HFFc6 (cell line): ENCODE measurements at places on chromosomes 1 and 21.

DNA sequence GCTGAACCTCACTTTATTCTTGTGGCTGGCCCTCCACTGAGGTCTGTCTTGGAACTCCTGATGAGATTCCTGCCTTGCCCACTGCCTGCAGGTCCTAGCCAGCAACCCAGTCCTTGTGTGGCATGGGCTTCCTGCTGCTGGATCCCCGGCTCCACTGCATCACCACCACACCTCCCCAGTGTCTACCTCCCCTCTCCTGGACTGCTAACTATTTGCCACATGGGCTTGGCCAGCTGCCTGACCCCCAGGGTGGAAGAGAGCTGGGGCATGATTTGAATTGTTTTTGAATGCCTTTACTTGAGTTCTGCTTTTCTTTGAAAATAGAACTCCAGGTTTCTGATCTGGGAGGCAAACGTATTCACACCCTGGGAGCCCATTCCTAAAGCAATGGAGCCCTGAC, 41.2 kb downstream of the SPAG17 start:
- DNase-seq = no peak

DNA sequence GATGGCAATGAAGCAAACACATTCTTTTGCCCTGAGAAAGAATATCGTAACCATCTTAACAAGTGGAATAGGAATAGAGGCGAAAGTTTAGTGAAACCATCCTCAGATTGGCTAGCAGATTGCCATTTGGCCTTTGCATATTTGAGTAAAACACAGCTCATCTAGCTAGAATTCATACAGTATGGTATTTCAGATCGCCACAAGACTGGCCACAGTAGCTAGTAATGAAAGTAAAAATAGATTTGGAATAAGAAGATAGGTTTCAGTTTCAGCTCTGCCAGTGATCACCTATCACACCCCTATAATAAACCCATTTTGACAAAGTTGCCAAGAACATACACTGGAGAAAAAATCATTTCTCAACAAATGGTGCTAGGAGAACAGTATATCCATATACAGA, 294.9 kb downstream of the LRRIQ3 start:
- no peak for DNase-seq

DNA sequence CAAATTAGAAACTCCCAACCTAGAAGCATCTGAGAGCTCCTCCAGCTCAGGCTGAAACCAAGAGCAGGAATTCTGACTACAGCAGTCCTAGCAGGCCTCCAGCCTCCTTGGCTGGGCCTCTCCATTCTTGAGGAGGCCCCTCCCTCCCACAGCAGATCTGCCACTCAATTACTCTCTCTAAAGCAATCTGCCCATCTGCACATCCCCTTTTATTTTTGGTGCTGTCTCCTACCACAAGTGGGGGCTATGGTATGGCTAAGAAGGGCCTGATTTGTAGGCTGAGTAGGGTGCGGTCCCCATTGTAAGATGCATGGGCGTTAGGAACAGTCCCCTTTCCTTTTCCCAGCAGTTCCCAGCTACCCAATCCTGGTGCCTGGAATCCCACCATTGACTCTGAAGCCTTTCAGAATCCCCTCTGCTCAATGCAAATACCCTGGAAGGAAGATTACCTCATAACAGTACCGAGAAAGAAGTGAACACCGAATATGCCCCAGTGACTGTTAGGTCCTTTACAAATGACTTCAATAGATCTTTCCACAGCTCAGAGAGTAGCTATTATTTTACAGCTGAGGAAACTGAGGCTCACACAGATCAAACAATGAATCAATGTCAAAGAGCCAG, 11.6 kb upstream of the TTC39A start:
- no peak for DNase-seq

- no peak for DNase-seq
Observed at GRCh38 chr21:41979751-41980369, 26.0 kb upstream of the C2CD2 start.

DNA sequence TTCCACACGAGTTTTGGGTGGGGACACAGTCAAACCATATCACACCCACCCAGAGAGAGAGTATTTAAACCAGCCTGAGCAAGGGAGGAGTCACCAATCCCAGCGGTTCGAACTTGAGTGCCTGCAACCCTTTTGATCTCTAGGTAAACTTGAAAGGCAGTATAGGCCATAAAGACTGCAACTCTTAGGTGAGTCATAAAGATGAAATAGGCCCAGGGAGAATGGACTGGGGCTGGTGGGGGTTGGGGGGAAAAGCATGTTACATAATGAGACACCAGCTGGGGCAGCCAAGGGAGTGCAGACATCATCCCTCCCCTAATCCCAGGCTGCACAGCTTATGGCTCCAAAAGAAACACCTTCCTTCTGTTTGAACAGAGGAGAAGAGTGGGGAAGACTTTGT, 99.8 kb upstream of the LHX8 start:
- DNase-seq = no peak

DNA sequence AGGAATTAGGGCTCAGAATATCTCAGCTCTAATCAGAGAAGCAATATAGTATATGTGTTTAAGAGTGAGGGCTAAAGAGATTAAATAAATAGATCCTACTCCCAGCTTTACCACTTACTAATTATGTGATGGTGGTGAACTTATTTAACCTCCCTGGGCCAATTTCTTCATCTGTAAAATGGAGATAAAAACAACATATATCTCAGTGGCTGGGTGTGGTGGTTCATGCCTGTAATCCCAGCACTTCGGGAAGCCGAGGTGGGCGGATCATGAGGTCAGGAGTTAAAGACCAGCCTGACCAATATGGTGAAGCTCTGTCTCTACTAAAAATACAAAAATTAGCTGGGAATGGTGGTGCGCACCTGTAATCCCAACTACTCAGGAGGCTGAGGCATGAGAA, 135.2 kb downstream of the SLC44A5 start:
- DNase-seq = no peak

GRCh38 chr1:228278432-228278941, 70.6 kb downstream of the OBSCN start:
- DNase-seq = no peak

- DNase-seq = no peak
Observed at GRCh38 chr1:111706921-111707320, 32.3 kb downstream of the INKA2 start.

GRCh38 chr1:162732566-162733335, 57.8 kb upstream of the HSD17B7 start:
- no peak for DNase-seq

DNA sequence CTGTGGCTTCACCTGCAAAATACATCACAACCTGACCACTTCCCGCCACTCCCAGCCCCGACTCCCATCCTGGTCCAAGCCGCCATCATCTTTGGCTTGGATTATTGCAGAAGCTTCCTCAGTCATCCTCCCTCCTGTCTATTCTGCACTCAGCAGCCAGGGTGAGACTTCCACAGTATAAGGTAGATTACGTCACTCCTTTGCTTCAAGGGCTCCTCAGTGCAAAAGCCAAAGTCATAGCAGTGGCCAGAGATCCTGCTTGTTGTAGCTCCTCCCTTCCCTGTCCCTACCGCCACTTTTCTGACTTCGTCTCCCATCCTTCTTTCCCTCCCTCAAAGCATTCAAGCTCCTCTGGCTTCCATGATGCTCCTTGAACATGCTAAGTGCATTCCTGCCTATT, 152.8 kb downstream of the GRIK3 start:
- no peak for DNase-seq

DNA sequence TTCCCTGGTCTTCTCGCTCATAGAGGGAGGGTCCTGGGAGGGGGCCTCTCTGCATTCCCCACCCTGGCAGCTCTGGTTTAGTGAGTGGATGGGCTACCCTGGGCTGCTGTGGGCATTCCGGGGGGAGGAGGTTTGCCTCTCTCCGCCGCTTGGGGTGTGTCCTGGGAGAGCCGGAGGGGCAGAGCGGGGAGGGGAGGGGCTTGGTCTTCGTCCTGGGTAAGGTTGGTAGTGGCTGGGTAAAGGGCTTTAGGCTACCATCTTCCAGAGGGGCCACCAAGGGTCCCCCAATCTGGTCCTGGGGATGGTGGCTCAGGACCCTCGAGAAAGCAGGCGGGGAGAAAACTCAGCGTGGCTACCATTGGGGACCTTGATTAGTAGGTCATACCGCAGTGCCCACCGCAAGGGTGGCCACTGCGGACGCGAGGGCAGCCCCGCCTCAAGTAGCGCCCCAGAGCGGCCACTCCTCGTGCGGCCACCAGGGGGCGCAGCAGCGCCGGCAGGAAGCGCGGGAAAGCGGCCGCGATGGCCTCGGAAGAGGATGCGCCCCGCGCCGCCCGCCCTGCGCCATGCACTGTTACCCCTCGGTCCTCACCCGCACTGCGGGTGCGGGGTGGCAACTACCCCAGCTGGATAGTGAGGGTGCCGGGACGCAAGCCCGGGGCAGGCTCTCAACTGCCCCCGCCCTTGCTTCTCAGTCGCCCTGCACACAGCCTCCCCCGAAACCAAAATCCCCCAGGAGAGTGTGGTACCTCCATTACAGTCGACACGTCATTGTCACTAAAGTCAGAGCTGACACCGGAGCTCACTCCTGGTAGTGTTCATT, 44.1 kb upstream of the SLC25A33 start:
- no peak for DNase-seq

GRCh38 chr21:38920631-38921398, 115.1 kb downstream of the ETS2 start:
- peak; percentile 71 for DNase-seq

DNA sequence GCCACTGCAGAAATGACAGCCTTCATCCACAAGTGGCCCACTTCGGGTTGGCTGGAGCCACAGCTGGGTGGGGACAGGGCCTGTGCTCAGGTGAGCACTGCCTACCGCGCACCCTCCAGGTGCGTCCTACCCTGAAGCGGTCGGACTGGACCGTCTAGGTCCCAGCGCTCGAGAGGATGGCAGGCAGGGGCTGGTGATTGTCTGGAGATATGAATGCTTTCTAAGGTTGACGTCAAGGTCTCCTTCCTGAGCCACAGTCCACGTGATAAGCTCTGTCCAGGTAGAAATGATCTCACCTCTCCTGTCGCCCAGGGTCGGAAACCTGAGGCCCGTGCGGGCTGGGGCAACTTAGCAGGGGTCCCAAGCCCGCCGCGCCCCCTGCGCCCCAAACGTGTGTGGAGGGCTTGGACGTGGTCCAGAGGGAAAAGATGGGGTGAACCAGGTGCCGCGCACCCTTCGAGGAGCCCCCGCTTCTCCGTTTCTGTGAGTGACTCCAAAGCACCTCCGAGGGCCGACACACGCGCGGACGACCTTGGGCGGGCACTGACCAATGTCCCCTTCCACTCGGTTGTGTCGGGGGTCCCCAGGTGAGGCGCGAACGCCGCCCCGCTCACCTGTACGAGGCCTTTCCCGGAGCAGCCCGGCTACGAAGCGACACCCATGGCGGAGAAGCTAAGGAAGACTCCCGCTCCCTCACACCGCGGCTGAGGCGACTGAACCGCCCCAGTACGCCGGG, 853 bp upstream of the DOP1B start:
- no peak for DNase-seq

GRCh38 chr1:32886828-32887414, 630 bp downstream of the HPCA start:
- no peak for DNase-seq

DNA sequence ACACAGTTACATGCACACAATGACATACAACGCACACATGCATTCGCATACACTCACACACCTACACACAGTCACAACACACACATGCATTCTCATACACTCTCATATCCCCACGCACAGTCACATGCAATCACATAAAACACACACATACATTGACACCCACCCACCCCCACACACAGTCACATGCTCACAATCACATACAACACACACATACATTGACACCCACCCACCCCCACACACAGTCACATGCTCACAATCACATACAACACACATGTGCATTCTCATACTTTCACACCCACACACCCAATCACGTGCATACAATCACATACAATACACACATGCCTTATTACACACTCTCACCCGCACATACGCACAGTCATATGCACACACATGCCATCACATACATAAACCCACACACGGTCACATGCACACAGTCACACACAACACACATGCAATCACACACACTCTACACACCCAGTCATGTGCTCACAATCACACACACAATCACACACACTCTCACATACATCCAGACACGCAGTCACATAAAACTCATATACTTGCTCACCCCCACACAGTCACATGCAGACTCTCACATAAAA, 134.3 kb downstream of the CASZ1 start:
- DNase-seq = no peak
